Stimulated activated CD8-positive, alpha-beta memory T cell treated with anti-CD3 and anti-CD28 coated beads, Interleukin-4, amount 100 ng/mL, for 4 hours (primary cell): ENCODE measurements at places on chromosomes 7 and 10.

DNA sequence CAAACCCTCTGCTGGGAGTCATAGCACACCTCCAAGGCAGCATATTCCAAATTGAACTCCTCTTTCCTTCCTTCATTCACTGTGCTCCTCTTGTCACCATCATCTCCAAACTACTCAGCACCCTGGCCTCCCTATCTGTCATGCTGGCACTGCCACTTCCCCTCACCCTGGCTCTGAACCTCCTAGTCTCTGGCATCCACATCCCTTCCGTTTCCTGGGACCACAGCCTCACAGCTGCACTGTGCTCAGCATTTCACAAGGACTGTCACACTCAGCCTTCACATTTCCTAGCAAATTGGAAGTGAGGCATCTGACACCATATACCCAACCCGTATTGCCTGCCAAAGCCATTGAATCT, 124.7 kb downstream of the WDR11 start:
- no peak for DNase-seq

DNA sequence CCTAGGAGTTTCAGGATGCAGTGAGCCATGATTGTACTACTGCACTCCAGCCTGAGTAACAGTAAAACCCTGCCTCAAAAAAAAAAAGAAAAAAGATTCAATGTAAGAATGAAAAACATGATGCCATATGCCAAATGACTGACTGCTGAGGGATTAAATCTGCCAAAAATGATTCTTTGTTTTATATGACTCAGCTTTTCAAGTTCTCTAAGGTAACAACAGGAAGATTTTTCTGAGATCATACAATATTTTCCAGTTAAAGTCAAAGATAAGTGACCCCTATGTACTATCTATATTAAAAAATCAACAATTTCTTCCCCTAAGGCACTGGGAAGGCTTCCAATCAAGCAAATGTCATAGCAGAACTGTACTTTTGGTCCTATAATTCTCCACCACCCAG, 271.2 kb upstream of the IMMP2L start:
- DNase-seq, result no peak

- DNase-seq, result no peak
Observed at GRCh38 chr10:89204621-89205185, 2.4 kb downstream of the CH25H start.

- DNase-seq, result no peak
Observed at GRCh38 chr10:49158404-49158803, 24.6 kb upstream of the FAM170B start.

- no peak for DNase-seq
Observed at GRCh38 chr7:102030696-102031095, 213.3 kb downstream of the CUX1 start.

- DNase-seq, result no peak
Observed at GRCh38 chr10:53403688-53404087, 631.1 kb upstream of the MBL2 start.

- DNase-seq, result no peak
Observed at GRCh38 chr10:104842704-104843103, 201.6 kb downstream of the SORCS3 start.

DNA sequence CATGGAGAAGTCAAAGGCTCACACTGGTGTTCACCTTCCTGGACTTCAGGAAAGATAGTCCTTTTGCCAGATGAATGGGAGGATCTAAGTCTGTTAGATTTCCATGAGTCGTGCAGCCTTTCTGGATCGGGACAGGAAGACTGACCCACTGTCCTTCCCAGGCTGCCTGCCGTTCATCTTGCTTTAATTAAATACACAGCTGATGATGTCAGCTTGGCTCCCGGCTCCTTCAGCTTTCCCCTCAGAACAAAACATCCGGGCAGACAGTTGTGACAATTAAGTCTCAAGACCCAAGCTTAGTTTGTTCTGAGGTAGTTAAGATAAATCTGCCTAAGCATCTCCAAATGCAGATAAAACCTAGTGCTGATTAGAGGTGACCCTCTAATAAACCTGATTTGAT, 58.6 kb downstream of the AUTS2 start:
- no peak for DNase-seq

DNA sequence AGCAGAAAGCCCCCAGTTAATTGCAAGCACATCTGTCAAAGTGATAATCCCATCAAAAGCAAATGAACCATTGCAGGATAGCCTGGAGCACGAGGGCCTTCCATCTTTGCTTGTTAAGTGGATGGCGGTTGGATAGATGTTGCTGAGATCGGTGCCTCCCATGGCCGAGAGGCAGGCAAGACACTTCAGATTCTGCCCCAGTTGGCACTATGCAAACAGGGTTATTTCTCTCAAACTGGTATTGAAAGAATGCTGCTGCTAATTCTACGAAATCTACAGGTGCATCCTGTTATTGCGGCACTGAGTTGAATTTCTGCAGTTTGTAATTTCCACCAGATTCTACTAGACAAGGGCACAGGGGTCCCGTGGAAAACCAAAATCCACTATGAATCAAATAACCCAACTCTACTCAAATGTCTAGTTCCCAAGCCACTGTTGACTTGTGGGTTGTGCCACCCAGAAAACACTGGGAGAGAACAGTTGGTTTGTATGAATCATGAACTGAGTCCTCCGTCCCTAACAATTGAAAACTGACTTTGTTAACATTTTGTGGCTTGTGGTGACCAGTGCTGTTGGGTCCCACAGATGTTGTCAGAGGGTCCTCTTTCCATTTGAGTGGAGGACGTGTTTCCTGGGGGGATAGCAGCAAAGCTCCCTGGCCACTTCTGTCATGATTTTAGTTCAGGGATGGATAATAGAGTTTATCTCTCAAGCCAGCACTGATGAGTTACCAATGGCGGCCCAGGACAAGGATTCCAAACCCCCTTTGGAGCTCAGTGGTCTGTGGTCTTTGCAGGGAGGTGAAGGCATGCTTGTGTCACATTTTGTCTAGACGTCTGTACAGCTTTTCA, 7.1 kb upstream of the IL2RA start:
- DNase-seq, result no peak

DNA sequence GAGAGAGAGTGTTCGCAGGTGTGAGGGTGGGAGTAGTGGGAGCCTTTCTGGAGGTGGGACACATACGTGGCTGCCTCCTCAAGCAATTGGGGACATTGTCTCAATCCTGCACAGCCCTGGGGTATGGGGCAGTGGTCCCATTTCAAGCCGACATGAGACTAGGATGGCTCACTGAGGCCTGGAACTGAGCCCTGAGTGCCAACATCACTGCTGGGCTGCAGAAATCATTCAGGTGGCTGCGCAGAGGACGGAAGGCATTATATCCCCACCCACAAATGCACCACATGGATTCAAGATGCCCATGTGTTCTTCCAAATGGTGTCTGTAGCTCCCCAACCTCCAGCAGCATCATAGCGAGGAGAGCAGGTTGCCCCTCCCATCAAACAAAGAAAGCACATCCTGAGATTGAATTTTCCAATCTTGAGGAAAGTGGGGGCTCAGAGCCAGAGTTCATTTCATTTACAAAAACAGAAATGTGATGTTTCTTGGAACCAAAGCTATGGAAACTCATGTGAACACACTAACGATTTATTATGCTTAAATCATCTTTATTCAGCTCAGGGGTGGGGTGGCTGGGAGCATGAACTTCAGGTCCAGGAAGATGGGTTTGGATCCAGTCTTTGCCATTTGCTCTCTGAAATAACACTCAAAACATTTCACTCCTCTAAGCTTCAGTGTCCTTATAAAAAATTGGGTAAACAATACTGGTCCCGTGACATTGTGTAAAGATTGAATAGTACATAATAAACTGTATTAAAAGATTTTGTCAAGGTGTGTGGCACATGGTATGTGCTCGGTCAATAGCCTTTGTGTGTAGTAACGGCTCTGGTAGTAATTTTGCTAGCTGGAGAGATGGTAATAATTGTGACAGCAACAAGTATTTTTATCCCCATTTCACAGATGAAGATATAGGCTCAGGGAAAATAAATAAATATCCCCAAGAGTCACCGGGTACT, 4.6 kb downstream of the SFTPA2 start:
- no peak for DNase-seq

GRCh38 chr10:84018826-84019225, 120.5 kb upstream of the GHITM start:
- no peak for DNase-seq

DNA sequence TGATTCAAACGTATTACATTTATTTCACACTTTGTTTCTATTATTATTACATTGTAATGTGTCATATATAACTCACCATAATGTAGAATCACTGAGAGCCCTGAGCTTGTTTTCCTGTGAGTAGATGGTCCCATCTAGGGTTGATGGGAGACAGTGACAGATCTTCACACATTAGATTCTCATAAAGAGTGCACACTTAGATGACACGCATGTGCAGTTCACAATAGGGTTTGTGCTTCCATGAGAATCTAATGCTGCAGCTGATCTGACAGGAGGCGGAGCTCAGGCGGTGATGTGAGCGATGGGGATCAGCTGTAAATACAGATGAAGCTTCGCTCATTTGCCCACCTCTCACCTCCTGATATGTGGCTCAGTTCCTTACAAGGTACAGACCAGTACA, 36.1 kb downstream of the BMPER start:
- no peak for DNase-seq

DNA sequence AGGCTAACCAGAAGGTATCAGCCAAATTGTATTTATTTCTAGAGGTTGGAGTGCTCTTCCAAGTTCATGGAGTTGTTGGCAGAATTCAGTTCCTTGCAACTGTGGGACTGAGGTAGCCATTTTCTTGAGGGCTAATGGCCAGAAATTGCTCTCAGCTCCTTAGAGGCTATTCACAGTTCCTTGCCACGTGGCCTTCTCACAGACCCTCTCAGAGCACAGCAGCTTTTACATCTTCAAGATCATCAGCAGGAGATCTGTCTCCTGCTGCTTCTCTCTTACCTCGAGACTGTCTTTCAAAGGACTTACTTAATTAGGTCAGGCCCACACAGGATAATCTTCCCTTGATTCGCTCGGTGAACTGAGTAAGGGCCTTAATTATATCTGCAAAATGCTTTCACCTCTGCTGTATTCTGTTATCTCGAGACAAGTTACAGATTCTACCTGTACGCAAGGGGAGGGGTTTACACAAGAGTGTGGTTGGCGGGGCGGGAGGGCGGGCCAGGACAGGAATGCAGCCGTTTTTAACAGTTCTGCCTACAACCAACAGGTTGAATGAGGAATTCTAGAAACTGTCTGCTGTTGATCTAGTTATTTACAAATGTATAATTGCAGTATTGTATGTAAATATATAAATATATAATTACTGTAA, 15.0 kb downstream of the MIOS start:
- no peak for DNase-seq

DNA sequence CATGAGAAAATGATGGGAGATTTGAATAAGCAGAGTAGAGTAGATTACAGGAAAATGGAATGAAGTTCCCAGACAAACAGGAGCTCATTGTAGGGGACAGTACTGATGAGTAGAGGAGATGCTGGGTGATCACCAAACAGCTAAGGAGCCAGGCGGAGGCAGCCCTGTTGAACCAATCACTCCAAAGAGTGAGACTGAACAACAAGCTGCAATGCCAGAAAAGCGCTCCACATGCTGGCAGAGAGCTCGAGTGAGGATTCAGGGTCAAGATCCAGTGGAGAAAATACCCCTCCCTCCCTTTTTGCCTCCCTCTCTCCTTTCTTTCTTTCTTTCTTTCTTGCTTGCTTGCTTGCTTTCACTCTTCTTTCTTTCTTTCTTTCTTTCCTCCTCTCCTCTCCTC, 133.3 kb downstream of the PFKFB3 start:
- no peak for DNase-seq

DNA sequence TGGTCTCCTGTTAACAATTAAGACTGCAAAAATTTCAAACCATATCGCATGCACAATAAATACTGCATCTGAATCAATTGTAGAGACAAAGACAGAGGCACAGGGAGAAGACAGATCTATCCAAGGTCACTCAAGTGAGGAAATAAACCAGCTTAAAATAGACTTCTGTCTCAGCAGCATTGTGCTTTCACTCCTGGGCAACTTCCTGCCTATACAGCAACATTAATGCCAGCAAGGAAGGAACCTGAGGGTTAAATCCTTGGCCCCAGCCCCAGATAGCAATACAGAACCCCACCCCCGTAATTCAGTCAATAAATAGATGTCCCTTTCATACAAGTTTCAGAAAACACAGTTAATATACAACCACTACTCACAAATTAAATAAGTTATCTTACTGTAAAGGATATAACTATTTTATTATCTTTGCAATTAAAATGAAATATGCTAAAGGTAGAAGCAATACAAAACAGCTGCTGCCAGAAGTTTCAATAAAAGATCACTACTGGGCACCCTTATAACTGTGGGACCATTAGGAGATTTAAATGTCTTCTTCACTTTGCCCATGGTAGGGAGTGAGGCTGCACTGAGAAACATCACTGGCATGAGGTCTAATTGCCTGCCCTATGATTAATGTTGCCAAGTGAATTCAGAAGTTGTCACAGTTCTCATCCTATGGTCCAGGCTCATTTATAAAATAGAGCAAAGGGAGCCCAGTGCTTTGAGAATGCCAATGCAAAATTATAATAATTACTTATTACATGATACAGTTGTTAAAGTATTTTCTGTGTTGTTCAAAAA, 49.4 kb downstream of the CAV1 start:
- no peak for DNase-seq

GRCh38 chr7:71705901-71706596, 574.1 kb downstream of the GALNT17 start:
- no peak for DNase-seq

- peak; percentile 49 for DNase-seq
Observed at GRCh38 chr7:100694098-100694745, at the start of gene GIGYF1. Gene GIGYF1 (minus strand): TSS chr7:100694250. CDS start chr7:100688238, 6,012 bp downstream.

DNA sequence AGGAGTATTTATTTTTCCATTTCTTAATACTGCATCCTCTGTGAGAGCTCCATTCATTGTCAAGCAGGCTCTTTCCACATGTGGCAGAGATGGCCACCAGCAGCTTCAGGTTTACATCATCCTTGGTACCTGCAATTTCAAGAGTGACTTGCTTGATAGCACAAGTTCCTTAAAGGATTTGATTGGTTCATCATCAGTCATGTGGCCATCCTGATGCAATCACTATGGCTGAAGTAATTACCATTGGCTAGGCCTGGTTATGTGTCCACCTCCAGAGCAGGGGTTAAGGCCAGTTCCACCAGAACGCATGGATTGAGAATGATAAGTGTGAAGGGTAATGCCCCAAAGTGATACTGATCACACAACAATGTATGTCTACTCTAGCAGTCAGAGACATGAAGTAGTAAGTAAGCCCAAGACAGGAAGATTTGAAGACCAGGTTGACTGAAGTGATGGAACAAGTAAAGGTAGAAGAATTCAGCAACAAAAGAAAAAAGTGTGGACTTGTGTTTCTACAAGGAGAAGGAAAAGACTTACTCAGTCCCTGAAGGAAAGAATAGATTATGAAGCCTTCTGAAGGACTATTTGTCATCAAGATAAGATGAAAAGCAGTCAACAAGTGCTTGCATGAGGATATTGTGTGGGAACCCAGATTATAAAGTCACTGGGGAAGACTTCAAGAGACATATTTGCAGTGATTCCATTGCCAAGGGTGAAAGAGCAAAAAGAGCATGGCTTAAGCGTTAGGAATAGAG, 26.4 kb upstream of the PRKAR2B start:
- DNase-seq, result no peak

DNA sequence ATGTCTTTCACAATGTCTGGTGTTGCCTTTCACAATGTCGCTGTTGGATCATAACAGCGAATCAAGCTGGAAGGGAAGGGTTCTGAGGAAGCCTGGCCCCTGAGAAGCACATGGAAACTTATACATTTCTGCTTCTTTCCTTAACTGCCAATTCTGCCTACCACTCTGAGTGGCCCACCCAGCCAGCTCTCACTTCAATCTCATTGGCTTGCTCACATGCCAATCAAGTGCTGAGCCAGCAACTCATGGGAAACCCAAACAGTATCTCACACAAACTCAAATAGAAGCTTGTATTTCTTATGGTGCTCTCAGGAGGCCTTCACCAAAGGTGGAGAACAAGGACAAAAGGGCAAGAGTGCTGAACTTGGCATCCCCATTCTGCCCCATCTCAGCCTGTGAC, 117.4 kb upstream of the GPR26 start:
- no peak for DNase-seq
